ENCODE measurements at places on chromosomes 5 and 9. TPM values are rescaled to one million over a fixed set of nuclear protein-coding genes. Genes with fewer than 3 reads are reported as not detected.

The TRIM36 gene
- total RNA-seq, result 11.7 TPM

DNA sequence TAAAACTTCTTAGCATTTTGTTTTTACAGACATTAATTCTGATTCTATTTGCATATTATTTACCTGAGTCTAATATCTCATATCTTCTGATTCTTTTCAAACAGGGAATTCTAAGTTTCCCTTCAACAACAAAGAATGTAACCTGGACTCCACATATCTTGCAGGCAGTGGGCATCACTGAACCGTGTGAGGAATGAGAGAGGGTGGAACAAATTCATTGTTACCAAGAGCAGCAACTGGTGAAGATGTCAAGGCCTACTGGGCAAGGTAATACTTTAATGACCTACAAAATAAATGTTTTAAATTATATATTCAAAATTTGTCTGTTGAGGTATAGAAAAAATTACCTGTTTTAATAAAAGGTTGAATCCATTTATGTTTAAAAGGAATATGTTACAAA, 455.3 kb upstream of the TUSC1 start:
- no peak for DNase-seq

DNA sequence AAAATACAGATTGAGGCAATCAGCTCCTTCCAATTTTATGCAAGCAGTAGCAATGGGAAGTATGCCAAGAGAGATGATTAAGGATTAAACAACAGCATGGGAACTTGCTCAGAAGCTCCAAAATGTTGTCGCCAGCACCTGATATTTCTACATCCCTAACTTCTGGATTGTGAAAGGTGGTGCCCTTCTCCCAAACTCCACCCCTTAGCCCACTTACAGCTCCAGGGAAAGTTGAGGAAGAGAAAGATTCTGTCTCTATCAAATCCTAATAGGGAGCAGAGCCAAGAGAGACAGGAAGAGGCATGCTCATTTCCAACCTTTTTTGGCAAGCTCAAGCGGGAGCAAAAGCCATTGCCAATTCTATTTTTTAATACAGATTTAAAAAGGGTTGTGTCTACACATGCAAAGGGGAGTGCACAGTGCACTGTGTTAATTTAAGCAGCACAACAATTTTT, 92.4 kb upstream of the NR3C1 start:
- no peak for DNase-seq

DNA sequence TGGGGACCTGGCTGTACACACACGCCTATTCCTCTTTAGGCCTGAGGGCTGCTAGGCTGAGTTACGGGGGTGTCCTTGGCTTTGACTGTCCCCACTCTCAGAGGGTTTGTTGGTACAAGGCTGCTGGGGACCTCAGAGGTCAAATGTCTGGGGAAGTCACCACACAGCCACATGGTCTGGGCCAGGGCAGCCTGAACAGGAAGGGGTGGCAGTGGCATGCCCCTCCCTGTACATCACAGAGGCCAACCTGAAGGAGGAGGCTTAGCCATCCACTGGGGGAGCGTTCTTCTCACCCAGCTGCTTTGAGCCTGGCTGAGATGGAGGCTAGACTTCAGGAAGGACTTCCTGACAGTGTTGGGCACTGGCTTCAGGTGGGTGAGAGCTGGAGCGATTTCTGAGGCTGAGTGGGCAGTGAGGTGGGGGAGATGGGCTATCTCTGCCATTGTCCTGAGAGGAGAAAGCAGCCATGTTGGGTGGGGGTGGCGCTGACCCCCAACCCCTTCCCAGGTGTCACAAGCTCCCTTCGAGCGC, 36.3 kb downstream of the CXXC5 start:
- DNase-seq, result no peak

GRCh38 chr5:132053483-132053882, 7.0 kb upstream of the IL3 start:
- DNase-seq, result peak; percentile 12

GRCh38 chr5:164094291-164094690, 588.9 kb downstream of the MAT2B start:
- DNase-seq, result no peak

Measured in H7 (cell line).